ENCODE measurements at places on chromosomes 7 and 10.

DNA sequence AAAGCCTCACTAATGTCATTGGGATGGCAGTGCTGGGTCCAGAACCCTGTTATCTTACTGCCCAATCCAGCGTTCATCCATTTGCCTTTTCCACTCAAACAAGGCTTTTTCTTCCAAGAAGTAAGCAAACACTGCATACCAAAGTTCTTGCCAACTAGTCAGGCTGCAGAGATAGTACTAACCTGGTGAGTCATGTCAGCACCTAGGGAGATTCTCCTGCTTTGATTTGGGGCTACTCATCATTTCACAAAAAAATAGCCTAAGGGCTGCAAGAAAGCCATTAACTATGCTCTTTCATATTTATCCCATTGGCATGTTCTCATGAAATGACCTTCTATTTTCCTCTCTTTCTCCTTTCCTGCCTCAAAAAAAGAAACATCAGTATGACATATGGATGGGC lies 142.6 kb downstream of the TWIST1 start:
- DNase-seq, result no peak

- DNase-seq, result no peak
Measured at GRCh38 chr10:28219251-28219650, 83.6 kb downstream of the MPP7 start.

DNA sequence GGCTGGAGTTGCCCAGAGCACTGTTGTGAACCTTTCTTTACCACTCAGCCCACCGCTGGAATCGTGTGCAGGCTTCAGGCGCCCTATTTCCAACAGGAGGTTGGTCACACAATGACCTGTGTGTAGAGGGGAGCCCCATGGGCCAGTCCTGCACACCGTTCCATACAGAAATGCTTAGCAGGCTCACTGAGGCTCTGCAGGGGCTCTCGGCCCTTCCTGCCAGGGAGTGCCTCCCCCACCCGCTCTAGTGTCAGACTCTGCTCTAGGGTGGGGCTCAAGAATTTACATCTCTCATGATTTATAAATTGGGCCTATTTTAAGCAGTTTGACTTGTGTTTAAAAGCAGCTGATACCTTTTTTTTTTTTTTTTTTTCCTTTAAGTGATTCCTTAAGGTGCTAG lies 42.0 kb downstream of the SHH start:
- DNase-seq, result no peak

- peak; percentile 7 for DNase-seq
Measured at GRCh38 chr7:1854866-1855724, 185.0 kb downstream of the ELFN1 start.

DNA sequence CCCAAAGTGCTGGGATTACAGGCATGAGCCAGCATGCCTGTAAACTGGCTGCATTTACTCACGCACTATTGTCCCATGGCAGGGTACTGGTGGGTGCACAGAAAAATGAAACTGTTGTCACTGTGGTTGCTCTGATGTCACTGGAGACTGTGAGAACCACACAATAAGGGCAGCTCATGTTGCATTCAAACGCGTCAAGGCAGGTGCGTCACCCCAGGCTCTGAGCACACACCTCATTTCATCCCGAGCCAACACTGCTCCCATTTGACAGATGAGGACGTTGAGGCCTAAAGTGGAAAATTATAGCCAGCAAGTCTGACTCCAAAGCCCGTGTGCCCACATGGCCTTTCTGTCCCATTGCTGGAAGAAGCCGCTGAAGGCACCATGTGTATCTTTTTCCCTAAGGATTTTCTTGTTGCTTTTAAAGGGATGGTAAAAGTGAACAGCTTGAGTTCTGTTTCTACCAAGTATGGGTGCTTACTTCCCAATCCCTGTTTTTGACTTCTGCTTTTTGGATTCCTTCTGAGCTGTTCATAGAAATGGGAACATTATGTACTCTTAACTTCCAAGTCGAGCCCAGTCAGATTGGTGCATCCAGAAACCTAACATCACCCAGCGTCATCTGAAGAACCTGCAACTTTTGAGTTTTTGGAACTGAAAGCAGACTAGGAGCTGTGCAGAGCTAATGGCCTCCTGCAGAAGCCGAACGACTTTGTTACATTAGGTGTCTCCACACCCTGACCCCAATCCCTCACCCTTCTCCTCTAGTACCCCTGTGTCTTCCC lies 60.1 kb upstream of the CARD11 start:
- no peak for DNase-seq

- no peak for DNase-seq
Measured at GRCh38 chr10:17465328-17466125, 11.1 kb upstream of the ST8SIA6 start.

GRCh38 chr7:118777308-118777707 lies 552.8 kb downstream of the ANKRD7 start:
- DNase-seq, result no peak

DNA sequence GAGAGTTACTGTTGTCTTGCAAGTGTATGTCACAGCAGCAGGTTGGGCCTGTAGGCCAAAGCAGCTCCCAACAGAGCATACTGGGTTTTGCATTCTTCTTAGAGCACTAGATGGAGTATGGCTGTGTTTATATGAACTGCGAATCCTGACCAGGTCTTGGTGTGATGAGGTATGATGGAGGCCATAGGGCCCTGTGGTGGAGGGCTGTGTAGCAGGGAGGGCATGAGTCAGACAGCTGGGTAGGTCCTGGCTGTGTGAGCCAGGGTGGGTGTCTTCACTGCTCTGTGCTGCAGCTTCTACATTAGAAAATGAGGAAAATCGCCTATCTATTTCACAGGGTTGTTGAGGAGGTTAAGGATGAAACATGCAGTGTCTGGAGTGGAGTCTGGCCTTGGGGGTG lies 124.2 kb downstream of the BUB3 start:
- DNase-seq, result no peak

DNA sequence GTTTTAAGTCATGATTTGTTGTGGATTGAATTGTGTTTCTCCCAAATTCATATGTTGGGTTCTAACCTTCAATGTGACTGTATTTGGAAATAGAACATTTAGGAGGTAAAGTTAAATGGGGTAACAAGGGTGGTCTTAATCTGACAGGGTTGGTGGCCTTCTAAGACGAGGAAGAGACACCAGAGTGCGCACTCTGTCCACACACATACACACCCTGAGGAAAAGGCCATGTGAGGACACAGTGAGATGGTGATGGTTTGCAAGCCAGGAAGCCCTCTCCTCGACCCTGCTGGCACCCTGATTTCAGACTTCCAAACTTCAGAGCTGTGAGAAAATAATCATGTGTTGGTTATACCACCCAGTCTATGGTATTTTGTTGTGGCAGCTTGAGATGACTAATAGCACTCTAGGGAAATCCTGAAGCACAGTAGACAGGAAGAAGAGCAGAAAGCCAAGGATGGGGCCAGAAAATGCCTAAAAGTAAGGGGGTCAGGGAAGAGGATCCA lies 28.0 kb upstream of the SEM1 start:
- no peak for DNase-seq

DNA sequence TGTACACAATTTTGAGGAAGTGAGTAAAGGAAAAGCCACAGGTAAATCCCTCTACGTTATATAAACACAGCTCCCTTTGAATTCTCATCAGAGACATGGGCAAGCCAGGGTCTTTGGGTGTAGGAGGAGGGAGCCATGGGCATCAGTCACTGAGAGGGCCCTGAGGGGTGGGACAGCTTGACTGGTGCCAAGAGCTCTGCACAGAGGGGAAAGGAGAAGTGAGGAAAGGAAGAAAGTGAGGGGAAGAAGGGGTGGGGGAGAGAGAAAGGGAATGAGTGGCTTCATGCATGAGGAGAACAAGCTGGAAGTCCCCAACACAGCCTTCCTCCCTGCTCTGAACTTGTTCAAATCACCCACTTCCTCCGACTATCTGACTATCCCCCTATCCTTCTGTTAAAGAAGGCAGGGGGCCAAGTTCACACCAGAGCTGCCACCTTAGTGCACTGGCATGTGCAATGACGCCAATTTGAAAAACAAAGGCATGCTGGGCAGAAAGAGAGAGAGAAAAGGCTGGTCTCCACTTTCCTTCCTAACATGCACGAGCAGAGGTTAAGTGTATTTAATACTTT lies 16.4 kb upstream of the RNF148 start:
- no peak for DNase-seq

- no peak for DNase-seq
Measured at GRCh38 chr7:33674804-33675411, 230.4 kb upstream of the BMPER start.

DNA sequence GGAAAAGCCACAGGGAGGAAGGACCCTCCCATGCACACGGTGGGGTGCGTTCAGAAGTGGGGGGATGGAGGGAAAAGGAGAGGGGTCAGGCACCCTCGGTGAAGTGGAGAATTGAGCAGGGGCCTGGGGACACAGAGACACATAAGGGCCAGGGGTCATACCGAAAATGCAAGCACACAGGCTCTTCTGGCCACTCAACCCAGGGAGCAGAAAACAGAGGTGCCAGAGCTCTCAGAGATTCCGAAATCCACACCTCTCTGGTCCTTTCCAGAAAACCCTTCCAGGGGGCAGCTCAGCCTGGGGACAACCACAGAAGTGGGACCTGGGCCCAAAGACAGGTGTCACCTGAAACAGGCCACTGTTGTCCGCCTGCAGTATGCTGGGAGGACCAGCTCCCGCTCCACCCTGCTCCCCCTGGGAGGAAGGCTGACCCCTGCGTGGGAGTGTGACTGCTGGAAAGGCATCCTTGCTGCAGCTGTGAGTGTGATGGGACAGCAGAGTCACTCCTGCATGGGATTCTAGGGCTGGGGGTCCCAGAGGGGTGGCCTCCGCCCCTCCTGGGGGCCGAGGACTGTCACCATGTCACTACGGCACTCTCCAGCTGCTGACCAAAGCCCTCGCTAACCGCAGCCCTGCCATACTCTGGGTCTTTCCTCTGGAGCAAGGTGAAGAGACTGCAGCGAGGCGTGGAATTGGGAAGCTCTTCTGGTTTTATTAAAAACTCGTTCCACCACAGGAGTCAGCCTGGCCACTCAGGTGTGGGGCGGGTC lies 63.1 kb downstream of the TMEM209 start:
- no peak for DNase-seq

- no peak for DNase-seq
Measured at GRCh38 chr7:128893251-128894100, 17.0 kb downstream of the KCP start.

DNA sequence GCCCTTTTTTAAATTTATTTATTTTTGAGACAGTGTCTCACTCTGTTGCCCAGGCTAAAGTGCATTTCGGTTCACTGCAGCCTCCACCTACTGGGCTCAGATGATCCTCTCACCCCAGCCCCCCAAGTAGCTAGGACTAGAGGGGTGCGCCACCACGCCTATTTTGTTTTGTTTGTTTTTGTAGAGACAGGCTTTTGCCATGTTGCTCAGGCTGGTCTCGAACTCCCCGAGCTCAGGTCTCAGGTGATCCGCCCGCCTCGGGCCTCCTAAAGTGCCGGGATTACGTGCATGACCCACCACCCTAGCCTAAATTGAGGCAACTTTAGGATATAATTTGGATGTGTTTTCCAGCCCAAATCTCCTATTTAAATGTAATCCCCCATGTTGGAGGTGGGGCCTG lies 805 bp downstream of the ZNF736 start:
- DNase-seq, result no peak

DNA sequence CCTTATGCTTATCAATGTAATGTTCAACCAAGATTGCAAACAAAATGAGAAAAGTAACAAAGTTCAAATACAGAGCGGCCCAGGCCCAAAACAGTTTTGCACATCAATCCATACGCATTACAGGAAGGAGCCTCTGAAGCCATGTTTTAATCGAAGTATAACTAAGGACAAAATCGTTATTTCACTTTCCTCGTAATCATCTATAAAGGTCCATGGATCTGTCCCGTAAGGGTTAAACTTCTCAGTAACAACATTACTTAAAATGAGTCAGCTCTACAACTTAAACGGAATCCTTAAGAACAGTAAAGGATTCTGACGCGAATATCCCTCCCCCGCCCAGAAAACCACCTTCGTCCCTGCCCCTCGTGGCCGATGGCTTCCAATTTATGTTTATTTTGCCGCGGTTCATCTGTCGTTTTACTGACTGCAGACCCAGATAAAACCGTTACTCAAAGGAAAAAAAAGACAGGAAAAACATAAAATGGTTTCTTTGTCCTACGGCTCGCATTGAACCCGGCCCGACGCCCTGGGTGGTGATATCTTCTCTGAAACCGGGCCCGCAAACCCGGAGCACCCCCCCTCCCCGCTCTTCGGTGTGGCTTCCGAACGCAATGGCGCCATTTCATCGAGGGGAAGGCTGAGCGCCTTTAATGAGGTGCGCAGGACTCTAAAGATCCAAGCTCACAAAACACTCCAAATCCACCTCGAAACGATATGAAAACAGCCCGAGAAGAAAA lies 1.1 kb downstream of the HNRNPA2B1 start:
- DNase-seq, result peak; percentile 70

DNA sequence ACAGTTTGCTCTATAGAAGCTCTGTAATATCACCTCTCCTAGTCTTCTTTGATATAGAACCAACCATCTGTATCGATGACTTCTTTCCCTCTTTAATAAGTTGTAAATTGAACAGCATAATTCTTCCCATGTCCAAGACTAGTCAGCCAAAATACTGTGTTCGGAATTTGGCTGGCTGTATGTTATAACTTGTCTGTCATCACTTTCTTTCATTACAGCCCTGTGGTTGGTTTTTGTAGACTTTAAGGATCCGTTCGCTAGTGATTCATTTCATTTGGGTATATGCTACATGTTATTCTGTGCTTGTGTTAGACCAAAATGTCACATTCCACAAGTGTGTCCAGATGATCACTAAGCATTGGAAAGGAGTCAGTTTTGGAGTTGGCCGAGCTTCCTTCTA lies 155.4 kb upstream of the ITGB1 start:
- DNase-seq, result no peak

- DNase-seq, result no peak
Measured at GRCh38 chr10:20634839-20635238, 262.3 kb downstream of the NEBL start.

GRCh38 chr7:31767686-31768358 lies 80.8 kb downstream of the PPP1R17 start:
- DNase-seq, result no peak

DNA sequence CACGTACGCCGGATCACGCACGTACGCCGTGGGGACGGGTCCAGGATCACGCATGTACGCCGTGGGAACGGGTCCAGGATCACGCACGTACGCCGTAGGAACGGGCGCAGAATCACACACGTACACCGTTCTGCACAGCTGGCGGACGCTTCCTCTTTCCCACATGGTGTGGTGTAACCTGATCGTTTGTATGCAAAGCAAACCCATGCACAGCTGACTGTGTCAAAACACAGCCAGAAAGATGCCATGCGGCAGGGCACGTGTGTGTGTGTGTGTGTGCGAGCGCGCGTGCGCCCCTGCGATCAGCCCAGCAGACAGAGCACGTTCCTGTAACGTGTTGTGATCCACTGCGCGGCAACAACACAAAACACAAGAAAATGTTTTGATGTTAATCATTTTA lies 573.6 kb downstream of the DNAJB6 start:
- no peak for DNase-seq

DNA sequence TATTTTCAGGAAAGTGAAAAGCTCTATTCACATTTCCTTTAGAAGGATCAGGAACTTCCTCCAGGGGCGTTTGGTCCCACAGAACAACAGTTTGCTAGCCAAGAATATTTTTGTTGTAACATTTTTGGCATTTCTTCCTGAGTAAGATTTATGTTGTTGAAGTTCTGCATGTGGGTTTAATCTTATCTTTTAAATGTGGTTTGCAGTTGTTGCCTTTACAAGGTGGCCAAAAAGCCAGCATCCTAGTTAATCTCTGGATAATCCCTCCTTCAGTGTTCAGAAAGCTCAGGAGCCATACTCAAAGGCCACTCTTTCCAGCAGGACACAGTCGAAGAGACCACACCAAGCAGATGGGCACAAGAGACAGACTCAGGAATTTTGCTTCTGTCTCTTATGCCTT lies 30.0 kb downstream of the SLC26A4 start:
- no peak for DNase-seq

GRCh38 chr7:66664590-66665293 lies 36.1 kb downstream of the KCTD7 start:
- DNase-seq, result no peak
